ENCODE measurements at places on chromosomes 1 and 21.

GRCh38 chr1:165678509-165678908 is 19.9 kb downstream of the ALDH9A1 start:
- no peak for DNase-seq

DNA sequence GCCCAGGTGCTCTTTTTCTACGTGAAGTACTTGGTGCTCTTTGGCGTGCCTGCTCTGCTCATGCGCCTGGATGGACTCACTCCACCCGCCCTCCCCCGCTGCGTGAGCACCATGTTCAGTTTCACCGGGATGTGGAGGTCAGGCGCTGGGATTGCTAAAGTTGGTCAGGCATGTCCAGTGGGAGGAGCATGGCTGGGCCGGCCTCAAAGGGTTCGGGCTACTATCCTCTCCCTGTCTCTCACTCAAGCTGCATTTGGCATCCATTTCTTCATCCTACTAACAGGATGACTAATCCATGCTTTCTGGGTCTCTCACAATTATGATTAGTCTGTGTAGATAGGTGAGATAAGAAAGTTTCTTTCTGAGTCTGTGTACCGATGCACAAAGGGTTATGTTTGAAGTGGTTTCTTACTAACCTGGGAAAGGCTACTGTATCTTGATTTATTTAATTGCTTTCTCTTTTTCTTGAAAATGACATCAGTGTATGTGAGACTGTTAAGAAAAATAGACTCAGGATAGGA is 135.9 kb downstream of the HHAT start:
- no peak for DNase-seq

- DNase-seq: no peak
These were observed 3.0 kb downstream of the NPHP4 start for GRCh38 chr1:5989286-5989605.

- DNase-seq: no peak
These were observed 92.5 kb upstream of the C21orf91 start for GRCh38 chr21:17911628-17912027.

- no peak for DNase-seq
These were observed 45.7 kb upstream of the DISC1 start for GRCh38 chr1:231580874-231581273.

- no peak for DNase-seq
These were observed 14.6 kb downstream of the CHIT1 start for GRCh38 chr1:203214871-203215270.

- DNase-seq: no peak
These were observed 59.9 kb downstream of the ZBTB18 start for GRCh38 chr1:244111027-244111426.

DNA sequence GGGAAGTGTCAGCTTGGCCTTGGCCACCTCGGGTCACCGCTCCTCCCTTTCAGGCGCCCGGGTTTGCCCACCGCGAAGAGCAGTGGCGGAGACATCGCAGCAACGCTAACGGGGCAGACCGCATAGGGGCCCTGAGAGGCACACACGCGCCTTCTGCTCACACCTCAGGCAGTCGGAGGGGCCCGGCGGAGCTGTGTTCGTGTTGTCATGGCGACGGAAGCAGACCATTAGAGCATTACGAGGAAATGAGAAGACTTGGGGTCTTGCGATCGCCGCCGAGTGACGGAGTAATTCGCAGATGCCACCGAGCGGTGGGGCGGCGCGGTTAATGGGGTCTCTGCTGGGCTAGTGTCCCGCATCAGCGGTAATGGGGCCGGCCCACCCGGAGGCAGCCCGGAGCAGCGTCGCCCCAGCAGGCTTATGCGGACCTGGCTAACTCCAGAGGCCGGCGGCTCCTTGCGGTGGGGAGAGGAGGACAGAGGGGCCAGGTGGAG is 144.1 kb downstream of the TNR start:
- DNase-seq: no peak
